ENCODE measurements at places on chromosomes 7 and 10.

DNA sequence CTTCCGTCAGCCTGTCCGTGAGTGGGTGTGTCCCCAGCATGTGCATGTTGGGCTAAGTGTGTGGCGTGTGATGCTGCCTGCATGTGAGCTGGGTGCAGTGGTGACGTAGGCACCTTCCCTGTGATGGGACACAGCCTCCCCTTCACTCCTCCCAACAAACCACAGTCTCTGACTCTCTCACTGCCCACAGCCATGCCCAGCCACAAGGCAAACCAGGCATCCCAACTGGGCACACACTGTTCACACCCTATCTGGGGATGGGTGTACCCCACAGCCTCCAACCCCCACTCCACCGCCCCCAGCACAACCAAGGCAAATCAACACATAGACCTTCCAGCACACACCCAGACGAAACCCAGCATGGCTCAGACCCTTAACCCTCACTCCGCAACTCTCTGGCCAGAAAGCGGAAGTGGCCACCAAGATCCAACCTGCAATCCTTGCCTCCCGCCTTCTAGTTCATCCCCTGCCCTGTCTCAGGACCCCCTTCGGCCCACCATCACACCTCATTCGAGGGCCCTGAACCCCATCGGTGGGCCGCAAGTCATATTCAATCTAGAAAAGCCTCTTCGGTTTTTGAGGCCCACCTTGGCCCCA is 10.4 kb downstream of the PSD start:
- DNase-seq, result no peak

GRCh38 chr7:74483402-74484336 is 30.0 kb downstream of the GTF2IRD1 start:
- DNase-seq, result no peak

GRCh38 chr10:132539431-132539839 is 1.8 kb downstream of the INPP5A start:
- DNase-seq, result no peak

DNA sequence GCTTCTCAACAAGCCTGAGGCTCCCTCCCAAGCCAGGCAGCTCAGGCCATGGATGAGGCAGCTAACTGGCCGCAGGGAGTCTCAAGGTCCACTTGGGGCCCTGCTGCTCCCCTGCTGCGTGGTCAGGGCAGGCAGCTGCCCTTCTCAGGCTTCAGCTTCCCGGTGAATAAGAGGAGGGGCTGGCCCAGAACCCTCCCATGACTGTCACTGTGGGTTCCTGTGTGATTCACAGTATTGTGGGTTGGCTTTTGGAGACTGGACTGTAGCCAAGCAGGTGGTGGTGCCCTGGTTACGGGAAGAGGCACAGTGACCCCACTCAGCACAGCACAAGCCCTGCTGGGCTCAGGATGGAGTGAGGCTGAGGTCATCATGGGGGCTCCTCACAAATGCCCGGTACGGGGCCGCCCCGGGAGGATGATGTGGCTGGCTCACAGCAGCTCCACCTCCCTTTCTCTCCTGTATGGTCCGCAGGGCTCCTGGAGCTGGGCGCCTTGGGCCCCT is 189.8 kb downstream of the HECW1 start:
- DNase-seq, result no peak

DNA sequence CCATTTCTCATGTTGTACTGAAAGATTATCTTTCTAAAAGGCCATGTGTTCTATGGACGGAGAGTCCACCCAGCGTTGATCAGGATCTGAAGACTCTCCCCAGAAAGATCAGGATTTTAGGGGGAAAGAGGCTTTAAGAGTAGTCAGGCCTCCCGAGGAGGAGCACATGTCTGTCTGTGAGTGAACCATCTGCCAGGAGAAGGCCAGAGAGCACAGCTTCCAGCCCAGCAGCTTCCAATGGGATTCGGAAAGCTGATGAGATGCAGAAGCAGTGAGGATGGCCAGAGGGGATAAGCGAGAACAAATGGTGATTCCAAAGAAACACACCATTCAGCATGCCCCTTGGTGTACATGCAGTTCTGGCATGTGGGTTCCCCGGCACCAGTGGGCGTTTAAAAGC is 88.5 kb upstream of the TCERG1L start:
- no peak for DNase-seq

GRCh38 chr7:122550545-122550944 is 148.4 kb downstream of the RNF133 start:
- no peak for DNase-seq
